ENCODE measurements at places on chromosomes 13 and 19. TPM values are rescaled to one million over a fixed set of nuclear protein-coding genes. Genes with fewer than 3 reads are reported as not detected.

- DNase-seq: no peak
Measured at GRCh38 chr19:47707135-47707925, 5.9 kb upstream of the EHD2 start.

SULT2A1 gene
- polyA plus RNA-seq: 0.10 TPM

MBD3L3 gene
- polyA plus RNA-seq: not detected

DNA sequence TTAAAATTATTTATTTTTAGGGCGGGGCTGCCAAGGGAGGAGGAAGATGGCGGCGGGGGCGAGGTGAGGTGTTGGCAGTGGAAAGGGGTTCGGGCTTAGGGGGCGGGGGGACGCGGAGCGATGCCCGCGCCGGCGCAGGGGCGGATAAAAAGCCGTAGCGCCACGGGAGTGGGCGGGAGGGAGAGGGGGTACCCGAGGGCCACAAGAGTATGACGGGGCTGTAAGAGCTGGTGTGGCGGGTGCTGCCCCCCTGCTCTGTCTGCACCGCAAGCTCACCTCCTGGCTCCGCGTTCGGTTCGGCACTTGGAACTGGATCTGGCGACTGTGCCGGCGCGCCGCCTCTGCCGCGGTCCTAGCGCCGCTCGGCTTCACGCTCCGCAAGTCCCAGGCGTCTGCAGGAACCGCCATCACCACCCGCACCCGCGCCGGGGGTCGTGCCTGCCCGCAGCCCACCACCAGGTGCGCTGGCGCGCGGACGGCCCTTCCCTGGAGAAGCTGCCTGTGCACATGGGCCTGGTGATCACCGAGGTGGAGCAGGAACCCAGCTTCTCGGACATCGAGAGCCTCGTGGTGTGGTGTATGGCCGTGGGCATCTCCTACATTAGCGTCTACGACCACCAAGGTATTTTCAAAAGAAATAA lies 265.2 kb upstream of the SGCG start:
- peak; percentile 75 for DNase-seq

NBEA gene
- 12.7 TPM for polyA plus RNA-seq

MYPOP gene
- 3.6 TPM for polyA plus RNA-seq

SERPINE3 gene
- polyA plus RNA-seq: 0.86 TPM

DNA sequence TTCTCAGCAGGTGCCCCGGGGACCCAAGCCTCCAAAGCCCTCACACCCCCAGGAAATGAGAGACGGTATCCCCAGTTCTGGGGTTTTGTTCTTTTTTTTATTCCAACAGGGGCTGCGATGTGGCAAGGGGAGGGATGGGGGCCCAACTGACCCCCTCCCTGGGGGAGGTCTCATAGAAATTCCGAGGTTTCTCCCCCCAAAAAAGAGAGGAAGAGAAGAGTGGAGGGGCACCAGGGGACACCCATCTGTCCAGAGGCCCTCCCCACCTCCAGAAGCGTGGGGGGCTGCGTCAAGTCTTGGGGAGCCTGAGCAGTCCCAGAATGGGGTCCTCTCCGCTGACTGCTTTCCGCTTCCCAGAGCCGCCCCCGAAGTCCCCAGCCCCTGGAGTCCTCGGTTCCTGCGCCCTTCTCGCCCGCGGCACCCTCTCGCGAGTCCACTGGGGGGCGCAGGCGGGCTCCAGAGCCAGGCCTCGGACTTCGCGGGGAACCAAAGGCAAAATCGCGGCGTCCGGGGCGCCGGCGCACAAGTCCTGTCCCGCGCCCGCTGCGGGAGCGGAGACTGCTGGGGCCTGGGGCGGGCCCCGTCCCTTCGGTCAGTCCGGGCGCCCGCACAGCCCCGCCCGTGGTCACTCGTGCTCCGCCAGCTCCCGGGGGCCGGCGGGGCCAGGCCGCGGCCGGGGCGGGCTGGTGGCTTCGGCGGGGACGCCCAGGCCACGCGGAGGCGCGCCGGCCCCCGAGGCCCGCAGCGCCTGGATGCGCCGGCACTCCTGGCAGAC lies 4.4 kb upstream of the ATP1A3 start:
- no peak for DNase-seq

- no peak for DNase-seq
Measured at GRCh38 chr13:30718661-30719524, 16.4 kb upstream of the ALOX5AP start.

DNA sequence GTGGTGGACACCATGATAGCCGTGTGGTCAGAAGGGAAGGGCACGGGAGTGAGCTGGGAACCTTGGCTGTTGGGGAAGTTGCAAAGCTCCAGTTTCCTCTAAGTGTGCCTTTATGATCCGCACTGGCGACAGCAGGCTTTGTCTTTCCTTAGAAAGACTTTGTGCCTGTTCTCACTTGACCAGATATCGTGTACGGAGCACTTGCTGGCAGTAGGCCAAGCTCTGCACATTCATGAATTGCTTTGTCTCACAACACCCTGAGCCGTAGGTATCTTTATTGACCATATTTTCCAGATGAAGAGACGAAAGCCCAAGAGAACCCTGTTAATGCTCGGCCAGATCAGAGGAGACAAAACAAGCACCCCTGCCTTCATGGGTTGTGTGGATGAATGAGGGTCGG lies 15.1 kb downstream of the CUL4A start:
- no peak for DNase-seq

GRCh38 chr19:18259893-18260292 lies 14.4 kb downstream of the IQCN start:
- DNase-seq: no peak

IFNL2 gene
- not detected for polyA plus RNA-seq

SIGLEC12 gene
- not detected for polyA plus RNA-seq

- no peak for DNase-seq
Measured at GRCh38 chr13:69619651-69620050, 488.0 kb upstream of the ATXN8OS start.

GRCh38 chr19:57068921-57069697 lies 50.7 kb upstream of the USP29 start:
- DNase-seq: peak; percentile 18

DNA sequence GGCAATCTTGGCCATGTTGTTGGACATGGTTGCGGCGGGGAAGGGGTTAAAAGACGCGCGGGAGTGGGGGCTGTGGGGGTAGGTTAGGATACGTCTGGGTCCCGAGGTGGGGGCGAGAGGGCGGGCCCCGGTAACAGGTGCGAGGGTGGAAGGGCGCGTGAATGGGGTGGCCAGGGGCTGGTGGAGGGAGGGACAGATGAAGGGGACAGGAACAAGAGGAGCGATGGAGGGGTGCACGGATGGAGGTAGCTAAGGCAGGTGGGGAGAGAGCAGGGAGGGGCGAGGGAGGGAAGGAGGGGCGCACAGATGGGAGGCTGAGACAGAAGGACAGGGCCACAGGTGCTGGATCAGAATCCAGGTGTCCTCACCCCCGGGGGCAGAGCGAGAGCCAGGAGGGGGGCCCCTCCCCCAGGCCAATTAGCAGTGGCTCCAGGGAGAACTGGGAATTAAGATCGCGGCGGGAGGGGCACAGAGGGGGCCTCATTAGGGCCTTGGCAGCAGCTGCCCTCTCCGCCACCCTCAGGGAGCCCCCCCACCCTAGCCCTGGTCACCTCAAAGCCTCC lies 1.3 kb downstream of the GNG8 start:
- no peak for DNase-seq

DNA sequence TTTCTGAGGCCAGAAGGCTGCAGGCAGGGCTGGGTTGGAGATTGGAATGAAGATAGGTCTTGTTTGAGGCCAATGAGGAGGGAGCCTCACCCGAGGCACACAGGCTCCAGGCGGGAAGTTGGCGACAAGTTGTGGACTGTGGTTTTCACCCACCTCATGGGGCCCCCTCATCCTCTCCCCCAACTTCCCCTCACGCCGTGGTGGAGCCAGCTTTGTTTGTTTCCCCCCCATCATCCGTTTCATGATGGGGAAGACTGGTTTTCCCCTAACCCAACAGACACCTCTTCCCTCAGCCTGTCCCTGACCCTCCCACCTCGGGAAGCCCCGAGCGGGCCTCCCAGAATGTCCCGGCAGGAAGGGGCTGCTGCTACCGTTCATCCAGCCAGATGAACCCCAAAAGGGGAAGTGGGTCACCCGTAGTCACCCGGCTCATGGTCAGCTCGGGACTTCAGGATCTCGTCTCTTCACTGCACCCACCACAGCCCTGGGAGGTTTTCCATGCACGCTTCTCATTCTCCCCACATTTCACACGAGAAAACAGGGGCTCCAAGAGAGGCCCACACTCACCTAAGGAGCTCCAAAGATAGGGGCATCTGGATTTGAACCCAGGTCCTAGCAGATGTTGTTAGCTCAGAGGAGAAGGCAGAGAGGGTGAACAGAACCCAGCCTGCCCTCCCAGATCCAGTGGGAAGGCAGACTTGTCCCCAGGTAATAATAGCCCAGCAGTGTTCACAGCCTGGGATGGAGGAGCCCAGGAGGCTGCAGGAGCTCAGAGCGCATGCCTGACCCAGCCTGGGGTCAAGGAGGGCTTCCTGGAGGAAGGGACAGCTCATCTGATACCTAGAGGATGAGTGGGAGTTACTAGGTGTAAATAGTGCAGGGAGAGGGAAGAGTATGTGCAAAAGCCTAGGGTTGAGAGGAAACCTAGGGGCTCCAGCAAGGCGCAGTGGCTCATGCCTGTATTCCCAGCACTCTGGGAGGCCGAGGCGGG lies 23.5 kb downstream of the CEACAM16 start:
- no peak for DNase-seq

DNA sequence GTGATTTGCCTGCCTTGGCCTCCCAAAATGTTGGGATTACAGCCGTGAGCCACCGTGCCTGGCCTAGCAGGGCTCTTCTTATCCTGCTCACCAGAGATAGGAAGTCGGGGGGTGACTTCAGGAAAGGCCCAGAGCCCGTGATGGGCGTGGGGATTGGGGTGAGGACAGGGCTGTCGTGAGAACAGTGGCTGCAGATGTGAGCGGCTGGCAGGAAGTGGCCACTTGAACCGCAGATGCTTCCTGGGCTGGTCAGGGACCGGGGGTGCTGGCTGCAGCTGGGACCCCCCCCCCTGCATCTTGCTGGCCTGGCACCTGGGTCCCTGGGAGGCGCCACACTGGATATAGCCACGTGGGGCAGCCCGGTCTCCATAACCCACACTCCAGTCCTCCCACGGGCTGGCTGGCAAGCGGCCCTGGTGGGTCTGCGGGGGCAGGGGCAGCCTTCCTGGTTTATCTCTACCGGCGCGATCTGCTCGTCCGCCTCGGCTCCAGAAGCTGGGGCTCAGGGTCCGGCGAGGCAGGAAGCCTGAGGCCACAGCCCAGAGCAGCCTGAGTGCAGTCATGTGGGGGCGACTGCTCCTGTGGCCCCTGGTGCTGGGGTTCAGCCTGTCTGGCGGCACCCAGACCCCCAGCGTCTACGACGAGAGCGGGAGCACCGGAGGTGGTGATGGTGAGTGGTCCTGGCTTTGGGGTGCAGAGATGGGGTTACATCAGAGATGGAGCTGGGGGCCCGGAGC lies at the start of gene F2RL3:
TSS of gene F2RL3 (plus strand) at position 371 of the 737 bp plus-strand sequence. CDS start at position 562, 191 bp downstream.
- peak; percentile 30 for DNase-seq

DNA sequence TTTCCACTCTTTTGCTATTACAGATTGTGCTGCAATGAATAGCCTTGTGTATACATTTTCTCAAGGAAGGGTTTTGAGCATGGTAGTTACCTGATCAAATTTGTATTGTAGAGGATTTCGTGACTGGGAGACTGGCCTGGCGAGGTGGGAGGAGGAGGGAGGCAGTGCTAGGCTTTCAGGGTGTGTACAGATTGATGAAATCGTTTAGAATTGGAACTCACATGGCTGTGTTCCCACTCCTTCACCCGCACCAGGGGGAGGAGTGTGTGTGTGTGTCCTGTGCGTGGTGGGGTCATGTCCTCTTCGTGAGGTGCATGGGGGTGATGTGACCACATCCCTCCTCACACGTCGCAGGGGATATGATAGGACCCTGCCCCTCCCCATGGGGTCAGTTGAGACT lies 8.3 kb downstream of the PGLYRP1 start:
- DNase-seq: no peak

DNA sequence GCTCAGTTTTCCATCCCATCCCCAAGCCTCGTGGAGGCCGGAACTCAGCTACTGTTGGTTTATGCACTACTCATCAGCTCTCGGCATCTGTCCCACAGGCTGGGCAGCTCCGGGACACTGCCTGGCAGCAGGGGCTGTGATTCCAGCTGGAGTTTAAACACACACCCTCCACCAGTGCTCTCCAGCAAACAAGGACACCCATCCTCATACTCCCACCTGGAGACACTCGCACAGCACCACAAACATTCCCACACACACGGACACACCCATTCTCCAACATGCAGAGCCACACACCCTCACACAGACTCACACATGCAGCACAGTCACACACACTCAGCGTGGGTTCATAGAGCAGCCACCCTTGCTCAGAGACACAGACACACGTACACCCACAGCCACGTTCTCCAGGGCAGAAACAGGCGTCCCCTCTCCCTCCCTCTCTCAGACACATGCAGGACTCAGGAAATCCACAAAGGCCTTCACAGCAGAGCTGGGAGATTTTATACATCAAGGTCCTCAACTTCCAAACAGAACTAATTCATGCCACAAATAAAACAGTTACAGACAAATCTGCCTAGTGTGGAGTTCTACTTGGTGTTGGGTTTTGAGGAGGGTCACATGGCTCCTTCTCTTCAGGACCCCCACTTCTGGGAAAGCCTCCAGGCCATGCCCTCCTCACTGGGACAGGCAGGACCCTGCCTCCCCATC lies 785.4 kb downstream of the UQCRFS1 start:
- no peak for DNase-seq

TEX26 gene
- polyA plus RNA-seq: 0.57 TPM

CYP2A6 gene
- polyA plus RNA-seq: 0.40 TPM

DNA sequence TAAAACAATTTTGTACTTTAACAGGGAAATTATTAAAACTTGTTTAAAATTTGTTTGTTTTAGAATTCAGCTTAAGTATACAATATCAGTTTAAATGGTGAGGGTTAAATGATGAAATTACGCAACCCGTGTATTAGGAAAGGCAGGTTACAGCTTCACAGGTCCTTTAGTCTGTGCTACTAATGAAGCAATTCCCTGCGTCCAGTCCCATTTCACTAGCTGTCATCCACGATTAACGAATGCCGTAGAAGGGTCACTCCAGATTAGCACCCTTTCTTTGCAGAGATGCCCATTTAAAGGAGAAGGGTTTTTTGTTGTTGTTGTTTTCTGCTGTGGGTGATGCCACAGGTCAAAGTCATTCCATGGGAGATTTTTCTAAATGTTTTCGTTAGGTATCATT lies 457.6 kb upstream of the SLC10A2 start:
- no peak for DNase-seq

- no peak for DNase-seq
Measured at GRCh38 chr13:19772306-19772705, 10.4 kb downstream of the PSPC1 start.

DNA sequence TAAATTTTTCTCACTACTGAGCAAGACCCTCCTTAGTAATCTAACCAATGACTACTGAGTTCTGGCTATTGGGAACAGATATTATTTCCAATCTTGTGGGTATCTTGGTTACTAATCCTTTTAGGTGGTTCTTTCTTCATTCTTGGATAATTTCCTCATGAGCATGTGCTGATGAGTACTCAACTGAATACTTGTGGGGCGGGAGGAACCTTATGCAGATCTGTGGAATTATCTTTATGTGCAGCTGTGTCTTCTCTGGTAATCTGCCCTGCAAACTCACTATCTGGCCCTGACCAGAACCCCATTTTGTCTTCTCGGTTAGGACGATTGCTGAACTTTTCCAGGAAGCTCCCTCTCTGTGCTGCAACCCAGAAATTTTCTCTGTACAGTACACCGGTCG lies 89.7 kb upstream of the TRPC4 start:
- no peak for DNase-seq

GRCh38 chr13:54637366-54637765 lies 1608.8 kb downstream of the OLFM4 start:
- DNase-seq: peak; percentile 10

Measured in right lung (tissue), 10 donors.